Kidney (tissue), 22 donors: ENCODE measurements at places on chromosomes 1 and 21. TPM values are rescaled to one million over a fixed set of nuclear protein-coding genes. Genes with fewer than 3 reads are reported as not detected.

DNA sequence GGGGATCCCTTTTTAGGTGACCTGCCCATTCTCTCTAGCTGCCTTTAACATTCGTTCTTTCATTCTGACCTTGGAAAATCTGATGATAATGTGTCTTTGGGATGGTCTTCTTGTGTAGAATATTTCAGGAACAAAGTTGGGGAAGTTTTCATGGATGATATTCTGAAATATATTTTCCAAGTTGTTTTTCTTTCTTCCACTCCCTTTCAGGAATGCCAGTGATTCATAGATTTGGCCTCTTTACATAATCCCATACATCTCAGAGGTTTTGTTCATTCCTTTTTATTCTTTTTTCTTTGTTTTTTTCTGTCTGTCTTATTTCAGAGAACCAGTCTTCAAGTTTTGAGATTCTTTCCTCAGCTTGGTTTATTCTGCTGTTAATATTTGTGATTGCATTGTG lies 13.9 kb upstream of the SCMH1 start:
- no peaks in the 10 kb centered on the region for H3K36me3 ChIP-seq
- DNase-seq: no peak
- no peaks in the 10 kb centered on the region for H3K4me1 ChIP-seq
- no peak overlapping the region for H3K4me3 ChIP-seq

S1PR1 gene
- 51.6 TPM for total RNA-seq

HPCAL4 gene
- 5.2 TPM for total RNA-seq

LMX1A gene
- total RNA-seq: not detected
